PC-3 (cell line): ENCODE measurements at places on chromosomes 13 and 19. TPM values are rescaled to one million over a fixed set of nuclear protein-coding genes. Genes with fewer than 3 reads are reported as not detected.

DNA sequence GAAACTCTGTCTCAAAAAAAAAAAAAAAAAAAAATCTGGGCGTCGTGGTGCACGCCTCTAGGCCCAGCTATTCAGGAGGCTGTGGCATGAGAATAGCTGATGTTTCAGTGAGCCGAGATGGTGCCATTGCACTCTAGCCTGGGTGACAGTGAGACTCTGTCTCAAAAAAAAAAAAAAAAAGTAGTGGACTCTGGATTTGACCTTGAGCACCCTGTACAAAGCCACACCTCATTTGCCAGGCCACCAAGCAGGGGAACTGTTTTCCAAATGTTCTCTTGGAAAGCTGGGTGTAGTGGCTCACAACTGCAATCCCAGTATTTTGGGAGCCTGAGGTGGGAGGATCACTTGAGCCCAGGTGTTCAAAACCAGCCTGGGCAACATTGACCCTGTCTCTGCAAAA, 3.8 kb upstream of the ZNF555 start:
- no peak overlapping the region for H3K27ac ChIP-seq
- no peak for DNase-seq
- H3K4me3 ChIP-seq, result no peak overlapping the region
- no peaks in the 10 kb centered on the region; the same call in 1 of the 2 replicates for H3K4me1 ChIP-seq

- H3K4me1 ChIP-seq, result no peaks in the 10 kb centered on the region
- H3K27me3 ChIP-seq, result no peaks in the 10 kb centered on the region
- H3K36me3 ChIP-seq, result no peaks in the 10 kb centered on the region
These were observed 80.5 kb downstream of the SCEL start for GRCh38 chr13:77616027-77616426.

RPS19 gene
- total RNA-seq, result 1,687 and 1,830 TPM in 2 replicates

PRSS57 gene
- not detected in 2 replicates for total RNA-seq

FCHO1 gene
- total RNA-seq, result 21.0 and 29.5 TPM in 2 replicates
